ENCODE measurements at places on chromosomes 1 and 21.
A peak's percentile ranks its signal among the peaks of the same experiment; 100 is the strongest.

DNA sequence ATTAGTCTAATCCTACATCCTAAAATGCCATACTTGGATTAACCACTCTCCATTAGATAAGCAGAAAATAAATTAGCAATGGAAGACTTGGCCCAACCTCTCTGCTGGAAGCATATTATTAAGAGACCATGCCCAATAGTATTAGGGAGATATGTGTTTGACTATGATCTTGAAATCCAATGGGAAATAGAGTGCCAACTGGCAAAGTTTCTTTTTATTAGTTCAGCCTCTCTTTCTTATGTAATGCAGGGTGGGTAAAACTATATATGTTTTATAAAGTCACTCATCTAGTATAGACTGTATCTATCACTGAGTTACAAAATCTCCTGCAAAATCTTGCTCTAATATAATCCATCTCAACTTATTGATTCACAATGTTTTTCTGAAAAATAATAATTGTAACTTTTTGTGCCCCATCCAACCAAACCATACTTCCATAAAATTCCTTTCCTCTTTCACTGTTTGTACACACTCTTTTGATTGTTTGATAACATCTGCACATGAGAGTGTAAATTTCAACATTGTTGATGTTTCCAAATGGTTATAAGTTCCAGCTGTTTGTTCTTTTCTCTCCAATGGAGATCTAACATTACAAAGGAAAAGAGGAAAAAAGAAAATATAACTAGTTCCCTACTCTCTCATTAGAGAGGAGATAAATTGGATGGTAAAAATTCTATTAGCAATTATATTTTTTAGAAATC, 408.1 kb upstream of the ADGRL2 start:
- DNase-seq = no peak

GRCh38 chr1:92442351-92442750, 44.4 kb downstream of the GFI1 start:
- no peak for DNase-seq

- no peak for DNase-seq
Measured at GRCh38 chr1:215857317-215857716, 290.2 kb downstream of the KCTD3 start.

DNA sequence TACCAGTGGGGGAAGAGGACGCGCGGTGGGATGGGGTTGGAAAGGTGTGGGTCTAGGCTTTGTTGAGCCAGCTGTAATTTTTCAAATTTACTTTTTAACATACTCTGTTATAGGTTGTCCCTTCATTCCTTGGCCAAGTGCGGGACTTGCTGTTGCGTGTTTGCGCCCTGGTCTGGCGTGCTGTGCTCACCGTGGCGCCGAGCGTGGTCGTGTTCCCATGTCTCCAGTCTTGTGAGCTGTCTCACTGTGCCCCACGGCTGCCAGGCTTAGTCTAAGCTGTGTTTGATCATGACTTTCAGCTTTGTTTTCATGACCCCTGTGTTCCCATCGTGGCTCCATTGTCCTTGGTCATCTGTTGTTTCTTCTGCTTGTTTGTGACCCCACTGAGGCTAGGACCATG, 26.0 kb downstream of the TRAPPC10 start:
- no peak for DNase-seq

DNA sequence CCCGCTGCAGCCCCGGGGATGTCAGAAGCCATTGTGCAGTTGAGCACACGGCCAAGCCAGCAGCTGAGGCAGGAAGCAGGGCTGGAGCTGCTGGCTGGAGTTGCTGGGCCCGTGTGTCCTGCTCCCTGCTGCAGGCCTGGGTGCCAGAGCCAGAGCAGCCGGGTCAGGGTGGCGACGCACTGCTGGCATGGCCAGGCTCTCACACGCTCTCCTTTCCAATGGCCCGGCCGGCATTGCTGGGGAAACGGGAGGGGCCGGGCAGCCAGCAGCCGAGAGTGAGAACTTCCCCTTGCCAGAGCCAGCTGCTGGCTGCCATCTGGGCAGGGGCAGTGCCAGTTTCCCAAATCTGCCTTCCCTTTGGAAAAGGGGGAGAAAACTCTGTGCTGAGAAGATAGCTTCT, 82.4 kb upstream of the PROX1 start:
- no peak for DNase-seq

GRCh38 chr1:20626098-20626427, 7.2 kb upstream of the PINK1 start:
- no peak for DNase-seq

GRCh38 chr21:14757533-14758327, 211.6 kb upstream of the SAMSN1 start:
- DNase-seq = no peak

DNA sequence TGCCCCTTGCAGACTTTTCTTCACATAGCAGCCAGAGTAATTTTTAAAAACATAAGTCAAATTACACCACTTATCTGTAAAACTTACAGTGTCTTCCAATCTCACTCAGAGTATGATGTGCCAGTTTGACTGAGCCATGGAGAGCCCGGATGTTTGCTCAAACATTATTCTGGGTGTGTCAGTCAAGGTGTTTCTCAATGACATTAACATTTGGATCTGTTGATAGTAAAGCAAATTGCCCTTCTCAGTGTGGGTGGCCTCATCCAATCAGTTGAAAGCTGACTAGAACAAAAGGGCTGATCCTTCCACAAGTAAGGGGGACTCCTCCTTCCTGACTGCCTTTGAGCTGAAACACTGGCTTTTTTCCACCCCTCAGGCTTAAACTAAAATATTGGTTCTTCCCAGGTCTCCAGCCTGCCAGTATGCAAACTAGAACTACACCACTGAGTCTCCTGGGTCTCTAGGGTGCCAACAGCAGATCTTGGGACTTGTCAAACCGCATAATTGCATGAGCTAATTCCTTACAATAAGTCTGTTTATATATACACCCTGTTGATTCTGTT, 157.9 kb upstream of the CTTNBP2NL start:
- DNase-seq = no peak

- no peak for DNase-seq
Measured at GRCh38 chr1:94247138-94248094, 10.0 kb upstream of the ARHGAP29 start.

- no peak for DNase-seq
Measured at GRCh38 chr1:160411271-160412027, 11.1 kb downstream of the VANGL2 start.

- DNase-seq = no peak
Measured at GRCh38 chr1:160570840-160571239, 8.5 kb downstream of the CD84 start.

DNA sequence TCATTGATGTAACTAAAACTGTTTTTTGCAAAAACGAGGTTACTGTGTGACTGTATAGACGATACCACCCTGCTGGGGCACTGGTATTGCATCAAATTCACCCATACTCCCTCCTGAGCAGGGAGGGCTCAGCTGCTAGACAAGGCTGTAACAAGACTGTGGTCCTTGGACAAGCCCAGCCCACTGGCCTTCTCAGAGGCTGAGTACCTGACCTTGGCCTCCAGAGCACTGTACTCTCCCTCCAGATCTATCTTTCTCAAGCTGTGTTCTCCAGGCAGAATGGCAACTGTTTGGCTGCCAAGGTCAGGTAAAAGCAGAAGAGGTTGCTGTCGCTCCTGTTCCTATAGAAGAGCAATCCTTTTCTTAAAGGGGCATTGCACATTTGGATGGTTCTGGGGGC, 8.5 kb downstream of the OLFML2B start:
- DNase-seq = no peak

DNA sequence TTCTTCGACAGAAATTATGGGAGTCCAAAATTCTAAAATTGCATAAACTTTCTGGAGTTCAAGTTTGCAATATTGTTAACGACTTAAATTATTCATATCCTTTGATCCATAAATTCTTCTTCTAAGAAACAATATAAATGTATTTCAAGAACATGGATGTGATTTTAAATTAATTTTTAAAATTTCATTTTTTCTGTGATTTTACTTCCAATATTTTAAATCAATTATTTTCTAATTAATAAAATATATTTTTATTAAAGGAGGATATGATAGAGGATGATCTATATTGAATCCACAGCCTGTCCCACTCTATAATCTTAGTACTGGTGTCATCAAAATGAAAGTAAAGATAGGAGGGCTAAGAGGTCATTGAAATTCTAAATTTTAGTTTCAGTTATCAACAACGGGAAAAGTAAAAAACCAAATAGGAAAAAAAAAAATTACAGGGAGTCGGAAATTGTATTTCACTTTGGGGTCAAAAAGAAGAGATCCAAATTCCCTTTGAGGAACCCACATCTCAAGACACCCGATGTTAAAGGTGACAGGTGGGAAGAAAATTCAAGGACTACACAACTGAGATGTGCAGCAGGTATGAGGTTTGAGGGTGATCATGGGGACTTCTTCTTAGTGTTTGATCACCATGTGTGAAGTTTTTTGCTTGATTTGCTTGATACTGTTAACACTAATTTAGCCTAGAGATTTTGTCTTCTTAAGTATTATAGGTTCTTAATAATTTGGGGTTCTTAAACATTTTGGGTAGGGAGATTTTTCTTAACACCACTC, 154.8 kb upstream of the RGS18 start:
- DNase-seq = no peak

- no peak for DNase-seq
Measured at GRCh38 chr1:12181568-12181967, 14.8 kb downstream of the TNFRSF1B start.

DNA sequence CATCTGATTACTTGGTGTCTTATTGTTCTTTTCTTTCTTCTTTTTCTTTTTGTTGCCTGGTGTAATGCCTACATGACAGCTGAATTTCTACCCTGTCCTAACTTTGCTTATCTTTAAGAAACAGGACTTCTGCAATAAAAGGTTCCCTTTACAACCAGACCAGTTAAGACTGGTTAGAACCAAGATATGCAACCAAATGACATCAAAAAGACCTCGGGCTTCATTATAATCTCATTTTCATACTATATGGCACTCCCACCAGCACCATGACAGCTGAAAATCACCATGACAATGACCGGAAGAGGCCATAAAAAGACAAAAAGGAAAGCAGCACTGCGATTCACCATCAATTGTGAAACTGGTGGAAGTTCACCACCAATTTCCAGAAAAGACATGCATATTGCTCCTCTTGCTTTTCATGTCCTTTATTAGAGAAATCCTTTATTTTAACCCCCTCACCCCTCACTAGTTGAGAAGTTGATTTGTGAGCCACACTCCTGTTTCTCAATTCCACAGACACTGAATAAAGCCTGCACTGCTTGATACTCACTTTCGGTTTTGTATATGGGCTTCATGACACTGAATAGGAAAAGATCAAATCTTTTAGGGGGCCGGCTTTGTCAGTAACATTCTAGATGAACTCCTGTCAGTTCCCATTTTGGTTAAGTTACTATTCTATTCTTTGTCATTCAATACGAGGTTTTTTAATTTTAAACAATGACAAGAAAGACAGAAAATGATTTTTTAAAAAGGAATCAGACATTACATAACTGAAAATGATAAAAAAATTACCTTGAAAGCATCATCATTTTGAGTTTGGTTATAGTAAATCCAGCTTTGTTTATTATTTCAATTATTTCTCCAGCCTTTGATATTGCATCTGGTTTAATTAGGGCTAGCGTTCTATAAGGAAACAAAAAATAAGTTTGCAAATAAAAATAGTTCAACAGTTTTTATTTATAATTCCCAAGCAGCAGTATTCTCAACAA, 58.1 kb downstream of the NME7 start:
- DNase-seq = no peak

- peak; percentile 11 for DNase-seq
Measured at GRCh38 chr1:39158327-39159086, 46.0 kb upstream of the MACF1 start.

DNA sequence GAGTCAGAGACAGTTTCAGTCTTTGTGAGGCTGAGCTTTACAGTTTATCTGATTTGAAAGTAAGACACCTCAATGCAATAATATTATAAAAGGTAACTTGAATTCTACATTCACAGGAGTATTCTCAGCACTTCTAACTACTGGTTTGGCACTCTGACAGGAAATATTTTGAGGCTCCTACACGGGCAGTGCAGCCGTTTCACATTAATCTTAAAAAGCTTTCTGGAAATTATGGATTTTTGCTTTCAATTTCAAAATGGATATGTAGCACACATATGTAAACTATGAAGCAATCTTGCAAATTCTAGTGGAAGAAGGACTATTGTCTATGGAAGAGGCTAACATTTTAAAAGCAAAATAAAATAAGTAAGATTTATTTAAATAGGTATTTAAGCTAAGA, 262.9 kb upstream of the SNX7 start:
- DNase-seq = no peak

GRCh38 chr1:12454406-12455391, 163.3 kb downstream of the DHRS3 start:
- no peak for DNase-seq

GRCh38 chr1:203166192-203166940, 9.3 kb downstream of the MYBPH start:
- DNase-seq = no peak

DNA sequence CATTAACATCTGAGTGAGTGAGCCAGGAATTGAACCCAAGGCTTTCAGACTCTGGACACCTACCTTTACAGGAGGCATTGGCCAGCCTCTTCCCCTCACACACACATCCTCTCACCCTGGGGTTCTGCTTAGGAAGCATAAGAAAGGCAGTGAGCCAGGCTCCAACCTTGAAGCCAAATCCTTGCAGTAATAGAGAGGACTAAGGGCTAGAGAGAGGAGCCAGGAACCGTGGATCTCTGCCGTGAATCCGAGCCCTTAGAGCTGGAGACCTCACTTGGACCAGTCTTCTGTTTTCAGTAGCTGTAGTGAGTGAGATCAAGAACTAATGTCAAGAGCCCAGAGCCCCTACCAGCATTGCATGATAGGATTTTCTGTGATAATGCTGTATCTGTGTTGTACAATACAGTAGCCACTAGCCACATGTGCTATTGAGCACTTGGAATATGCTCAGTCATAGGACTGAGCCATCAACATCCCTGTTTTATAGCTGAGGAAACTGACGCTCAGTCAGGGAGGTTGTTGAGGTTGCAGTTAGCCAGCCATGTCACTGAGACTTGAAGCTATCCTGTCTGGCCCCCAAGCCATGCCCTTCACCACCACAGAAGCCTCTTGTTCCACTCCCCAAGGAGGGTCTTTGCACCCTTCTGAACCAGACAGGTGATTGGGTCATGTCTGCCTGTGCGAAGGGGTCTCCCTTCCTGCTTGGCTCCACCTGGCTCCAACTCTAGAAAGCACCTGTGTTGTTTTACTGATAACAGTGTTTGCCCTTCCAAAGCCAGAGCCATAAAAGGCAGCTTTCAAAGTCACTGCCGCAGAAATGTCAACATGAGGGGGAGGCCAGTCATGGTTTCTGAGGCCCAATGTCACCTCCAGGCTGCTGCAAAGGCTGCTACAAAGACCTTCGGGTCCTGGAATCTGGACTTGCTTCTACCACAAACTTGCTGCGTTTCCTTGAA, 101.1 kb upstream of the JUN start:
- DNase-seq = no peak

- no peak for DNase-seq
Measured at GRCh38 chr1:110163591-110163990, 13.3 kb downstream of the SLC6A17 start.
